ENCODE measurements at places on chromosomes 1 and 21. TPM values are rescaled to one million over a fixed set of nuclear protein-coding genes. Genes with fewer than 3 reads are reported as not detected.

DNA sequence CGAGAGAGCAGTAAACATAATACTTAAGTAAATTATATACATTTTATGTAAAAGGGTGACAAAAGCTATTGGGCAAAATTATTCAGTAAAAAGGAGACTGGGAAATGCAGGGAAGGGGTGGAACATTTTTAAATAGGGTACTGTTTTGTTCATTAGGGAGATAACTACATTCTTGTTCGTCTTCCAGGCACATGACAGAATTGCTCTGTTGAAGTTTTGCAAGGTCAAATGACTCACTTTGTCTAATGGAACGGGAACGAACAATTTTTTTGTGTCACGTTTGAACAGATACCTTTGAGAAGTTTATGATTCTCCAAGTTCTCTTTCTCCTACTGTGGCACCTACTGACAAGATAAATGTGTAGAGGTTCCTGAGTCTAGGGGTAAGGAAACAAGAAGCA lies 382.3 kb upstream of the ZRANB2 start:
- DNase-seq: no peak

DNA sequence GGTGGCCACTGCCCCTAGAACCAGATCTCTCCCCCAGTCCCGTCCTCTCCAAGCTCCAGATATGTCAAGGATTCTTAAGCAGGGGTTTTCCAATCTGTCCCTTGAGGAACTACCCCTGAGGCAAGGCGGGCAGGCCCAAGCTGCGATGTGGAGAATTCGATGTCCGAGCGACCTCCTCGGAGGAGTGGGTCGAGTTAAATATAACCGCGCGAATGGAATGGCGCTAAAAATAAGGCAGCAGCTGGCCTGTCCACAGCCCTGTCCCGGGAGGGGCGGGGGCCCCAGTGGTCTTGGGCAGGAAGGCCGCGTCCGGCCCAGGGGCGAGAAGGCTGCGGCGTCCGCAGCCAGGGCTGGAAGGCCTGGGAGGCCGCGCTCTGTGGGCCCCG lies 5.8 kb upstream of the FOXD3 start:
- DNase-seq: no peak

GLUL gene
- total RNA-seq: 549 TPM

TMEM269 gene
- total RNA-seq: 0.13 TPM

NFASC gene
- total RNA-seq: 36.2 TPM

GRCh38 chr1:57711326-57711725 lies 287.5 kb upstream of the DAB1 start:
- DNase-seq: no peak

DNA sequence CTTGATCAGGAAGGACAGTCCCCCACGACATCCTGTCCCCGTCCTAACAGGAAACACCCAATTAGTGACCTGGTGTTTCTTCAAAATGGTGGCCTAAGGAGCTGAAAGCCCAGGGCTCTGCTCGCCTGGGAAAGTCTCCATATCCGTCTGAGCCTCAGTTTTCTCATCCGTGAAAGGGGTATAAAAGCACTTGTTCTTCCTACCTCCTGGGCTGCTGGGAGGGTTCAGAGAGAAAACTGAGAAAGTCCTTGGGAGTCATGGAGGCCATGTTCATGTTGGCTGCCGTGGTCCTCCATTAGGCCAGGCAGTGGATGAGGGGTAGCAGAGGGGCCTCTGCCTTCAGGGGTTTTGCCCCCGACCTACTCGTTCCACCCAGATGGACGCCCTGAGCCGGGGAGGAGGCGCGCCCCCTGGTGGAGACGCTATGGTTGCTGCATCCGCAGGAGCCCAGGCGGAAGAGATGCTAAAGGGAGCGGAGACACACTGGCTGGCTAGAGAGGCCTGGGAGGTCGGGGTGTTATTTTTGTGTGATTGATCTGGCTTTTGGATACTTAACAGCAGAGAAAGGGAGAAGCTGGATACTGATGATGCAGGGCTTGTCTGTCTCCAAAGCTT lies 113.5 kb downstream of the PRDM2 start:
- DNase-seq: no peak

DNA sequence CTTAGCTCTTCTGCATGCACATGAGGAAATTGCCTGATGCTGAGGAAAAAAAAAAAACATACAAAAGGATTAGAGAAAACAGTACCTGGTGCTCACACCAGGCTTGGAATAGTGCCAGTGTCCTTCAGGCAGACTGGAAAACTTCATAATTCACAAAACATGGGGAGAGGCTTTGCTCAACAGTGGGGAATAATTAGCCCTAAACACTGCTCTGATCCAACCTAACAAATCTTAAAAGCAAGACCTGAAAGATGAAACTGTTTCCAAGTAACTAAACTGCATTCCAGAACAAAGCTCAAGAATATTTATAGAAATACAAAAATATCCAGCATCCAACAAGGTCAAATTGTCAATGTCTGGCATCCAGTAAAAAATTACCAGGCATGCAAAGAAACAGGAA lies 124.8 kb downstream of the AK5 start:
- no peak for DNase-seq

SPRR5 gene
- total RNA-seq: not detected

GABPB2 gene
- 22.2 TPM for total RNA-seq

DNA sequence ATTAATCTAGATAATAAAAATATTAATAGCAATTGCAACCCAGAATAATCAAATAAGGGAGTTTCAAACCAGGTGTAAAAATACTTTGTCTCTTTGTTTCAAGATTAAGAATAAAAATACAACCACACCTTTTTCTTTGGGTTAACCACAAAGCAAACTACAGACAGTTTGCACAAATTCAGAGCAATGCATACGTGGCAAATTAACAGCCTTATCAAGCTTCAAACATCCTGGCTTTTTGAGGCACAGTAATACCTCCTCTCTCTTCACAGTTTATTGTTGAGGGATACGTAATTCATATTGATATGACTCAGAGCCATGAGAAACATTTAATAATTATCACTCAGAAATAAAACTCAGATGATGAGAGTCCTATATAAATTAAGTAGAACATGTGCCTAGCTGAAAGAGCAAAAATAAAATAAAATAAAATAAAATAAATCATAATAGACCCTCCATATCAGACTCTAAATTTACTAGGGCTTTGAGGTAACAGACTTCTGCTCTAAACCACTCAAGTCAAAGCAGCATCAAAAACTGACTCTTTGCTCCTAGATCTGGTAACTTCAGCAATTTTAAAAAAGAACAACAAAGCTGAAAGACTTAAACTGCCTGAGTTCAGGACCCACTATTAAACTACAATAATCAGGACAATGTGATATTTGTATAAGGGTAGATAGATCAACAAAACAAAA lies 11.4 kb downstream of the EDEM3 start:
- DNase-seq: no peak

CFHR1 gene
- total RNA-seq: 1.7 TPM

- DNase-seq: no peak
Measured at GRCh38 chr1:96002201-96002600, 719.4 kb upstream of the PTBP2 start.

DNA sequence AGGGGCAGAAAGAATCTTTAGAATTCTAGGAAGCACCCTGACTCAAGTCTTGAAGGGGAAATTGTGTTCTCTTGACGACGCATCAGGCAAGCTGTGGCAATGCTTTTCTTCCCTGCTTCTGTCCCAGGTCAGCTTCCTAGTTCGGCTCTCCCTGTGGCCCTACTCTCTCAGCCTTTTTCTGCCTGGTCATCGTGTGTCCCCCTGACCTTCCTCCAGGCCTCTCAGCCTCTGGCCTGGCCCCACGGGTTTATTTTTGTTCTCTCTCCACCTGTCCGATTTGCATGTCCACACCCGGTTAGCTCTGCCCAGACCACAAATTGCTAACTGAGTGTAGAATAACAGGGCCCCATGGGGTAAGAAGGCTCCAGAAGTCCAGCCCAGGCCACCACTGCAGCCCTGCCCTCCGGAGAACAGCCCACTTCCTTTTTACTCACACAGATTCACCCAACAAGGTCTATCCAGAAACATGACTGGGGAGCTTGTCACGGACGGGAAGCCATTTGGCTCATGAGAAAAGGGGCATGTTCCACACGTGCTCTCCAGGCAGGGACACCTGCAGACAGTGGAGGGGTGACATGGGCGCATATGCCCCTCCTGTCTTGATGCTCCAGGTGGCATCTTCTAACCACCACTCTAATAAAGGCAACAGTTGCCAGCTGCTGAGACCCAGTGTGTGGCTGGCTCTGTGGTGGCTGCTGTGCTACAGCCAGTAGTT lies 9.8 kb downstream of the KCNN3 start:
- DNase-seq: no peak

DNA sequence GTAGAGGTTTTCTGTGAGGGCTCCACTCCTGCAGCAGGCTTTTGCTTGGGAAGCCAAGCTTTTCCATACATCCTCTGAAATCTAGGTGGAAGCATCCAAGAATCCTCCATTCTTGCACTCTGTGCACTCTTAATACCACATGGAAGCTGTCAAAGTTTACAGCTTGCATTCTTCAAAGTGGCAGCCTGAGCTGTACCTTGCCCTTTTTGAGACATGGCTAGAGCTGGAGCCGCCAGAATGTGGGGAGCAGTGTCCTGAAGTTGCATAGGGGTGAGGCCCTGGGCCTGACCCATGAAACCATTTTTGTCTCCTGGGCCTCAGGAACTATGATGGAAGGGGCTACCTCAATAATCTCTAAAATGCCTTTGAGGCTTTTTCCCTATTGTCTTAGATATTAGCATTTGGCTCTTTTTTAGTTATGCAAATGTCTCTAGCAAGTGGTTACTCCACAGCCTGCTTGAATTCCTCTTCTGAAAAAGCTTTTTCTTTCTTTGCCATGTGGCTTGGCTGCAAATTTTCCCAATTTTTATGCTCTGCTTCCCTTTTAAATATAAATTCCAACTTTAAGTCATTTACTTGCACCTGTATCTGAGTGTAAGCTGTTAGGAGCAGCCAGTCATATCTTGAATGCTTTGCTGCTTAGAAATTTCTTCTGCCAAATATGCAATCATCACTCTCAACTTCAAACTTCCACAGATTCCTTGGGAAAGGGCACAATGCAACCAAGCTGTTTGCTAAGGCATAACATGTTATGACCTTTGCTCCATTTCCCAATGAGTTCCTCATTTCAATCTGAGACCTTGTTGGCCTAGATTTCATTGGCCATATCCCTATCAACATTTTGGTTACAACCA lies 92.1 kb upstream of the ARTN start:
- no peak for DNase-seq

COG2 gene
- total RNA-seq: 18.1 TPM

TPTE gene
- not detected for total RNA-seq

C1QTNF12 gene
- 4.3 TPM for total RNA-seq

DNA sequence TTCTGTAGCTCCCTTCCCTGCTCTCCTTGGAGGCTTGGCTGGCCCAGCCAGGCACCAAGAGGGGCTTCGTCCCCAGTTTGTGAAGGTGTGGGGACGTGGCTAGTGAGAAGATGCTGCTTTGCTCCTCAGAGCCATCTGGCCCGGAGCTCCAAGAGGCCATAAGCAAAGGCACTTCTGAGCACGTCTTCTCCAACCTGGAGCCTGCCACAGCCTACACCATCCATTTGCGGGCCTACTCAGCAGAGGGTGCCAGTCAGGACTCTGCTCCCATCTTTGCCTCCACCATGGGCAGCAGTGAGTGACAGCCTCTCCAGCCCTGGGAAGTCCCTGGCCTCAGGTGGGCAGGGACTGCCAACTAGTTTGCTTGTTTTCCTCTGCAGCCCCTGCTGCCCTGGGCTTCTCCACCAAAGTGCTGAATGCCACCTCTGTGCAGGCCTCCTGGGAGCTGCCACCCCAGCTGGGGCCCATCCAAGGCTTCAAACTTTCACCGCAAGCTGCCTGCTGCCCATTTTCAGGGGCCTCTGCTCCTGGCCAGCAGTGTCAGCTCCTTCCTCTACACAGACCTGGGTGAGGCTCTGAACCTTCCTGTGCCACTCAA lies 25.9 kb downstream of the SLC27A3 start:
- no peak for DNase-seq

GBP2 gene
- total RNA-seq: 110 TPM

IQGAP3 gene
- total RNA-seq: 2.3 TPM

GRCh38 chr1:85650645-85651044 lies 57.6 kb downstream of the ZNHIT6 start:
- no peak for DNase-seq

- no peak for DNase-seq
Measured at GRCh38 chr1:116568662-116569380, 2.0 kb downstream of the CD58 start.

DNA sequence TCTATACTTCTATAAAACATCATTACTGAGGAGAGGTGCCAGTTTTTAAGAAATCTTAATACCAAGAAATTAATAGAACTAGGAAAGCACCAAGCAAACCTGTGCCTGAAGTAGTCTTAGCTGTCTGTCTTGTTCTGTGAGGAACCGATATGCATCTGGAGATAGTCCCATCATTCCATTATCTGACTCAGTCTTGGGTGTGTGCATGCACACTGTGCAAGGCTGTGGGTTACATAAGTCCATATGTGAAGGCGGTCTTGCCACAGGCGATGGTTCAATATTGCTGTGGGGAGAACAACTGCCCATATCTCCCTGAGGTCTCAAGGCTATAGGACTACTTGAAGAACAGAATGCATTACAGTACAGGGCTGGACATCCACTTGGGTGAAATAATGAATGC lies 33.8 kb downstream of the STIL start:
- no peak for DNase-seq

DNA sequence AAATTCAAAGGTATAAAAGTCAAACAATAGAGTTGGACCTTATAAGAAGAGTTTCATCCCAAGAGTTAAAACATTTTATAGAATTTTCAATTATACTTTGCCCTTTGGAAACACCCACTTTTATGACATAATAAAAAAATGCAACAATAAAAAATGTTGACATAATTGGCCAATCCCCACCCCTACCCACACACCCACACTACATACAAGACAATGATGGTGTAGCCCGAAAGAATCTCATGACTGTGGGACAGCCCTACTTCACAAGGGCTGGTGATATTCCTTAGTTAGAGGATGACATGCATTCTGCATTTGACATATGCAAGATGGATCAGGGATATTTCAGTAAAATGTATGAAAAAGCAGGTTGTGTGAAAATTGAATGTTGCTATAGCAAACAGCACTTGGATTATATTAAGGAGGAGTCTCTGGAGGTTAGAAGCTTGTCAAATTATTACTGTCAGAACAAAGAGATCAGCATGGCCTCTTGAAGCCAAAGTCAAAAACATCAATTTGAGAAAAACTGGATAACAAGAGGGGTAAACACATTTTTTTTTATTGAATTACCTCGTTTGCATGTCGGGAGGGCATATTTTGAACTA lies 133.0 kb upstream of the SAMSN1 start:
- DNase-seq: no peak
